ENCODE measurements at places on chromosomes 6 and 20. TPM values are rescaled to one million over a fixed set of nuclear protein-coding genes. Genes with fewer than 3 reads are reported as not detected.

DNA sequence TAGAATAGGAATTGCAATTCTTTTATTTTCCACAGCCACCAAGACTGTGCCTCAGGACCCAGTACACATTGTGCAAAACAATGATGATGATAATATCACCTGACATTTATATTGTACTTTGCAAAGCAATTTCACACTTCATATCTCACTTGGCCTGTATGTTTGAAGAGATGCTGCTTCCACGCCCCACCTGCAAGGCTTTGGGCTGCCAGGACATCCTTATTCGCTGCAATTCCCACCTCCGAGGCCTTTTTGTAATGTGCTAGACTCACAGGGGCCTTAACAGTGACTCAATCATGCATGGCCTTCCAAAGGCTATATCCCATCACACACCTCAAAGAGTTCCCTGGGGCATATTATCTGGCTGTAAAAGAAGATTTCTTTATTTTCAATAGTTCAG lies 200.9 kb downstream of the MYLK4 start:
- H3K4me3 ChIP-seq, result no peak overlapping the region
- no peak overlapping the region for H3K27ac ChIP-seq
- no peaks in the 10 kb centered on the region for H3K27me3 ChIP-seq

GRCh38 chr20:17783671-17784070 lies 83.9 kb downstream of the BANF2 start:
- no peaks in the 10 kb centered on the region for H3K36me3 ChIP-seq
- no peak for DNase-seq
- H3K27ac ChIP-seq, result no peak overlapping the region
- no peaks in the 10 kb centered on the region for H3K27me3 ChIP-seq
- H3K4me1 ChIP-seq, result peaks cover 9% of the 10 kb centered on the region
- H3K4me3 ChIP-seq, result no peak overlapping the region

- H3K27ac ChIP-seq, result no peak overlapping the region
- H3K4me3 ChIP-seq, result no peak overlapping the region
- no peaks in the 10 kb centered on the region for H3K27me3 ChIP-seq
- no peaks in the 10 kb centered on the region for H3K36me3 ChIP-seq
- no peak for DNase-seq
Measured at GRCh38 chr6:11246722-11247121, 14.3 kb upstream of the NEDD9 start.

- no peak overlapping the region for H3K4me3 ChIP-seq
- H3K27ac ChIP-seq, result no peak overlapping the region
- no peaks in the 10 kb centered on the region for H3K4me1 ChIP-seq
- DNase-seq, result no peak
- no peaks in the 10 kb centered on the region for H3K36me3 ChIP-seq
Measured at GRCh38 chr20:60107621-60108390, 149.6 kb downstream of the CDH26 start.

- no peak overlapping the region for H3K4me3 ChIP-seq
- no peak for DNase-seq
- H3K27ac ChIP-seq, result no peak overlapping the region
- peaks cover 12% of the 10 kb centered on the region for H3K4me1 ChIP-seq
- peaks cover 15% of the 10 kb centered on the region for H3K36me3 ChIP-seq
Measured at GRCh38 chr6:111586554-111586953, 19.1 kb downstream of the TRAF3IP2 start.

GRCh38 chr6:156154896-156155295 lies 622.3 kb upstream of the ARID1B start:
- no peak overlapping the region for H3K27ac ChIP-seq
- no peaks in the 10 kb centered on the region for H3K4me1 ChIP-seq

GRCh38 chr6:131828080-131828479 lies 20.3 kb downstream of the ENPP1 start:
- no peak overlapping the region for H3K4me3 ChIP-seq
- no peak for DNase-seq
- H3K4me1 ChIP-seq, result no peaks in the 10 kb centered on the region

- no peak for DNase-seq
- H3K4me3 ChIP-seq, result no peak overlapping the region
- no peaks in the 10 kb centered on the region for H3K36me3 ChIP-seq
- no peak overlapping the region for H3K27ac ChIP-seq
- no peaks in the 10 kb centered on the region for H3K4me1 ChIP-seq
- H3K27me3 ChIP-seq, result no peaks in the 10 kb centered on the region
Measured at GRCh38 chr6:98627129-98627775, 207.1 kb upstream of the POU3F2 start.

TUBB2A gene
- 19.2 TPM for total RNA-seq

Measured in heart right ventricle (tissue), 16 donors.